ENCODE measurements at places on chromosomes 13 and 19.

DNA sequence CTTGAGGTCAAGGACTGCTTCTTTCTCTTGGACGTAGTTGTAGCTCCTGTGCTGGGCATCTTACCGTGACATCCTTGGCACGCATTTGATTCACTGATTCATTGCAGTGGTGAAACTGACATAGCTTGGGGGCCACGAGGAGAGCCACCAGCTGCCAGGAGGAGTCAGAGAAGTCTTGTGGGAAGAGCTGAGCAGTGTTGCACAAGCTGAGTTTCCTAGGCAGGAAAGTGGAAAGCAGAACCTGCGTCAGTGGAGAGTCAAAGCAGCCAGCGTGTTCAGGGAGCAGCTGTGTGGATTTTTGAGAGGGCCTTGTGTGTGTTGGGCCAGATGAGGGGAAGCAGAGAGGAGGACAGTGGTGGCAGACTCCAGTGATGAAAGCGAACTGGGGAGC is 5.3 kb upstream of the GPR183 start:
- DNase-seq = peak; percentile 94

DNA sequence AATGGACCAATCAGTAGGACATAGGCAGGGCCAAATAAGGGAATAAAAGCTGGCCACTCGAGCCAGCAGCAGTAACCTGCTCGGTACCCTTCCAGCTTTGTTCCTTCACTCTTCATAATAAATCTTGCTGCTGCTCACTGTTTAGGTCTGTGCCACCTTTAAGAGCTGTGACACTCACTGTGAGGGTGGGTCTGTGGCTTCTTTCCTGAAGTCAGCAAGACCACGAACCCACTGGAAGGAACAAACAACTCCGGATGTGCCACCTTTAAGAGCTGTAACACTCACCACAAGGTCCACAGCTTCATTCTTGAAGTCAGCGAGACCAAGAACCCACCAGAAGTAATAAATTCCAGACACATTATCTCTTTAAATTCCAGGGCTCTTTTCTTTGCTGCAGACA is 1922.3 kb upstream of the PCDH20 start:
- DNase-seq = no peak

DNA sequence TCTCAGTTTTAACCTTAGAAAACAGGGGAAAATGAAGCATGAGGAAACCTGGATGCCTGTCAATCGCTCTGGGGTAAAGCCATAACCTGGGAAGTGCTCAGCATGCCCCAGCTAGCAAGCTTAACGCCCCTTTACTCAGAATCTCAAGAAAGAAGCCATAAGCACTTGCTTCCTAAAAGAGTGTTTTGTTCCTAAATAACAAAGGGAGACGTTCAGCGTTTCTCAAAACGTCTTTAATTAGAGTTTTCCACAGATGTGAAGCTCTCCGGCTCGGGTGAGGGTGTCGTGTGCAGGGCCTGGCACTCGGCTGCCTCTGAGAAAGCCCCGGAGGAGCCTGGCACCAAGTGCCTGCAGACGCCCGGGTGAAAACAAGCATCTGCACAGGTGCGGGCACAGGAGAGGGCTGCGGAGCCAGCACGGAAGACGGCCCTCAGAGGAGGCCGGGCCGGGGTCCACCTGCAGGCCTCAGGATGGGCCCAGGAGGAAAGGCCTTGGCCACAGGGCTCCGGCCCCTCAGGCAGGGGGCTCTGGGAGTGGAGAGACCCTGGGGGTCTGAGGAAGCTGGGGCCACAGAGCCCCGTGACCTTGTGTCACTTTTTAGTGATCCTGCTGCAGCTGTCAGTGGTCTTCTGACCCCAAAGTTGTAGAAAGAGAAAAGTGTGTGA is 6.2 kb downstream of the GAS6 start:
- DNase-seq = no peak

DNA sequence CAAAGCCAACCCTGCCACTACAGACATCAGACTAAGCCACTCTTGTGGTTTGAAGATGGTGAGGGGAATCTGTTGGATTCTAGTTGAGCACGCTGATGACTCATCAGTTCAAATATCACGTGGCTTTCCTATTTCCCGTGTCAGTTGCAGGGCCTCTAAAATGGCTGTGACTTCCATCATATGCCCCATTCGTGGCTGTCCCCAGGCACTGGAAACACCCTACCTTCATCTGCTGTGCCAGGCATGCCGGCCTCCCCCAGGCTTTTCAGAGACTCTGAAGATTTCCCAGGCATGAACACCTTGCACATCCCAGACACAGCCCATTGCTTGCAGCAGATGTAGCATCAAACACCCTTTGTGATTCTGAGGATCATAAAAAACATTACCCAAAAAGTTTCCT is 659.9 kb downstream of the UQCRFS1 start:
- DNase-seq = no peak

- DNase-seq = no peak
These were observed 923 bp downstream of the DOCK9 start for GRCh38 chr13:98976941-98977340.

GRCh38 chr19:38769635-38770211 is 3.6 kb downstream of the LGALS7 start:
- peak; percentile 37 for DNase-seq

DNA sequence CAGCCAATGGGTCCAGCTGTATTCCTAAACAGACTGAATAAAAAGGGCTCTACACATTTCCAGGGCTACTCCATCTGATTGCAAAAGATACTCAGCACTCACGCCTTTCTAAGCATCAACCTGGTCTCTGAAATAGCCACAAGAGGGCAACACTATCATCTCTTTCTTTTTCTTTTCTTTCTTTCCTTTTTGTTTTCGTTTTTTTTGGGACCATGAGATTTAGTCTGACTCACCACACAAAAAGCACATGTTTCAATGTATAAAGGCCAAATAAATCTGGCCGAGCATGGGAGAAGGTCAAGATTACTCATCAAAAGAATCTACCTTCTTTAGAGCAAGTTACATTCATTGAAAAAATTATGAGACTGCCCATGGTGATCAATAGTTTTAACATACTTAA is 805.6 kb upstream of the ARGLU1 start:
- DNase-seq = peak; percentile 95

DNA sequence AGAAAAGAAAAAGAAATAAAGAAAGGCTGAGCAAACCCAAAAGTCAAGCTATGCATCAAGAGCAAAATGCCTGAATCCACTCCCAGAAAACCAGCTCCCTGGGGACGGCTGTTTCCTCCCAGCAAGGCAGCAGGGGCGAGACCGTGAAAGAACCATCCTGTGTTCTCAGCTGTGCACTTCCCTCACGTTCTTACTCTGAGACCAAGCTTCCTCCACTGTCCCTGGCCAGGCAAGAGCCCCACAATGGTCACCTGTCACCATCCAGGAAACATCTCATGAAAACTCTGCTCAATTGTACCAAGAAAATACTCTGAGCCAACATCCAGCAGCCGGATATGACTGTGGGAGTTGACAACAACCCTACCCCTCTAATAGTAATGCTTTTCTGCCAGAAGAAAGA is 22.9 kb downstream of the RAB20 start:
- DNase-seq = no peak

DNA sequence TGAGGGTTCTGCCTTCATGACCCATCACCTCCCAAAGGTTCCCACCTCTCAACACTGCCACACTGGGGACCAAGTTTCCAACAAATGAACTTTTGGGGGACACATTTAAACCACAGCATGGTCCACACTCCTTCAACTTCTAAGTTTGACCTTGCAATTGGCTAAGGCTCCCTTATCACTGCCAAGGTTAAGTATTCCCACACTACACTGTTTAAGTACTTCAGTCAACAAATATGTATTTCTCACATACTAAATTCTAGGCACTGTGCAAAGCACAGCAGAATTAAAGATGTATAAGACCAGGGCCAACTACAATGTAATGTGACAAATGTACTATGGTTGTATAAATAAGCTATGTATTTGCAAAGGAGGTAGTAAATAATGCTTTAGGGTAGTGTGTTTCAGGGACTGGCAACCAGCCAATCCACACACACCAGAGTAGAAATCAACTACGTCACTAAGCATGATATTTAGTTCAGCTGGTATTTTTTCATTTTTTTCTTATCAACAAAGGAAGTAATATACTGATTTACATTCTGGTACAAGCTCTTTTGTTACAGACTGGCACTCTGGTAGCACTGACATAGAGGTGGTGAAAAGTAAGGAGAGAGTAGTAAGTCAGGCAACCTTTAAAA is 12.2 kb downstream of the NUFIP1 start:
- no peak for DNase-seq

DNA sequence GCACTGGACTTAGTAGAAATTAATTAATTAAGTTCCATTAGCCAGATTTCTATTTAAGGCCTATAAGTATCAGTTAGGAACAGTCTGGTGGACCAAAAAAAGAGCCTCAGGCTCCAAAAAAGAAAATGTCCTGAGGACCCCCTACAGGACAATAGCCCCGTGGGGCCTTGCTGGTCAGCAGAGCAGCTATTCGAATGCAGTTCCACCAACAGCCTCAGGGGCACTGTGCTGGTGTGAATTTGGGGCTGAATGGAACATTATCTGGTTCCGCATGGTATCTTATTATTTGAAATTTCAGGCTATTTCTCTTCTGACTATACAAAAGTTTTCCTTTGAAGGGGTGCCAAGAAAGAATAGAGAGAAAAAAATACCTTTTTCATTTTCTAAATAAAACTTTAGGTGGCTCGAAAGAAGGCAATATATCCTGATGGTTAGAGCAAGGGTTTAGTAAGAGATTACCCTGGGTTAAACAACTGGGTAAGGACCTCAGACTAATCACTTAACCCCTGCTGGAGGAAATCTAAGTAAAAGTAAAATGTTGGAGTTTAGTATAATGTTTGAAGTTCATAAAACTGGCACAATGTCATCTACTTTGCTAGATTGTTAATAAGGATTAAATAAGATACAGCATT is 147.2 kb downstream of the MIPEP start:
- no peak for DNase-seq

DNA sequence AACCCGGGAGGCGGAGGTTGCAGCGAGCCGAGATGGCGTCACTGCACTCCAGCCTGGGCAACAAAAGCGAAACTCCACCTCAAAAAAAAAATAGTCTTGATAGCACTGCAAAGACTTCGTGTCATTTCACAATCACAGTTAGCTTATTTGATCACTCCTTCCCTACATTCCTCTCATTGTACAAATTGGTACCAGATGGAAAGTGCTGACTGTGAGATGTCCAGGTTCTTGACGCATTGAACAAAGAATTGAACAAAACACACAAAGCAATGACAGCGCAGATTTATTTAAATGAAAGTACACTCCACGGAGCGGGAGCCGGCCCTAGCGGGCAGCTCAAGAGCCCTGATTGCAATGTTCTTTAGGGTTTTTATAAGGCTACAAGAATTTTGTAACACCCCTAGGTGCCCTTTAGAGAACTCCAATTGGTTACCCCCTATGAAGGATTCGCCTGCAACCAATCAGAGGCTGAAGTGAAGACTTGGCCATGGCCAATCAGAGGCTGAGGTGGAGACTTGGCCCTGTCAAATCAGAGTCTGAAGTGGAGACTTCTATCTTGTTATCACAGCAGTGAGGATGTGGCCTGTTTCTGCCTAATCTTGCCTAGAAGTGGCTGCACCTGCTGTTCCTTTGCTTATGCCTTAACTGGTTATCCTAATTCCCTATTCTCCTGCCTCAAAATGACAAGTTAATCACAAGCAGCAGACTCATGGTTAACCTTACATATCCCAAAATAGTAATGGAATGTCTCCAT is 16.7 kb downstream of the ZNF556 start:
- DNase-seq = no peak

DNA sequence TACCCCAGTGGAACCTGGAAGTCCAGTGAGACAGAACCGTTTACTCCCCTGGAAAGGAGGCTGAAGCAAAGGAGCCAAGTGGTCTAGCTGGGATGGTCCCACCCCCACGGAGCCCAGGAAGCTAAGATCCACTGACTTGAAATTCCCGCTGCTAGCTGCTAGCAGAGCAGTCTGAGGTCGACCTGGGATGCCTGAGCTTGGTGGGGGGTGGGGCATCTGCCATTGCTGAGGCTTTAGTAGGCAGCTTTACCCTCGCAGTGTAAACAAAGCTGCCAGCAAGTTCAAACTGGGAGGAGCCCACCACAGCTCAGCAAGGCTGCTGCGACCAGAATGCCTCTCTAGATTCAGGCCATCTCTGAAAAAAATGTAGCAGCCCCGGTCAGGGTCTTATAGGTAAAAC is 437.0 kb downstream of the SUCLA2 start:
- no peak for DNase-seq

GRCh38 chr13:44906713-44907112 is 82.6 kb downstream of the NUFIP1 start:
- no peak for DNase-seq

DNA sequence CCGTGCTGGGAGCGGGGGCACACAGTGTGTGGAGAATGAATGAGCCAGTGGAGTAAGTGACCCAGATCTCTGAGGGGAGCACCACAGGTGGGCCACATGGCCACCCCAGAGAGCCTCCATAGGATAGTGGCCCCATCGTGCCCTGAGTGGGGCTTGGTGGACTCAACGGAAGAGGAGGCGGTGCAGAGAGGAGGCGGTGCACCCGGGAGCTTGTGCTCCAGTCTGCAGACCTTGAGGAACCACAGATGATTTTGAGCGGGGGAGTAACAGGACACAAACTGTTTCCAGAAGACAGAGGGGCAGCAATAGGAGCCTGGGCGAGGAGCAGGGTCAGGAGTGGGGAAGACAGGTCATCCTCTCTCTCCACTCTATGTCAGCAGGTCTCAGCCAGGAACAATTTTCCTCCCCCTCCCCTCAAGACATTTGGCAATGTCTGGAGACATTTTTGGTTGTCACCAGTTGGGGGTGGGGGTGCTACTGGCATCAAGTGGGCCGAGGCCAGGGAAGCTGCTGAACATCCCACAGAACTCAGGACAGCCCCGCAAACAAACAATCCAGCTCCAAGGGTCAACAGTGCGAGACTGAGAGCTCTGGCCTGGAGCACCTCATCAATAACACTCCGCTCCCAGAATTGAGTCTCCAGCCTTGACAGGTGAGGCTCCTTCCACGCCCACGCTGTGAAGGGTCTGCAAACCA is 182.2 kb downstream of the USP12 start:
- no peak for DNase-seq

- no peak for DNase-seq
These were observed 21.6 kb upstream of the F2RL3 start for GRCh38 chr19:16867211-16867610.

- peak; percentile 84 for DNase-seq
These were observed 18.1 kb downstream of the NALCN start for GRCh38 chr13:101398191-101398590.

GRCh38 chr19:35042056-35042730 is 672 bp downstream of the HPN start:
- no peak for DNase-seq

DNA sequence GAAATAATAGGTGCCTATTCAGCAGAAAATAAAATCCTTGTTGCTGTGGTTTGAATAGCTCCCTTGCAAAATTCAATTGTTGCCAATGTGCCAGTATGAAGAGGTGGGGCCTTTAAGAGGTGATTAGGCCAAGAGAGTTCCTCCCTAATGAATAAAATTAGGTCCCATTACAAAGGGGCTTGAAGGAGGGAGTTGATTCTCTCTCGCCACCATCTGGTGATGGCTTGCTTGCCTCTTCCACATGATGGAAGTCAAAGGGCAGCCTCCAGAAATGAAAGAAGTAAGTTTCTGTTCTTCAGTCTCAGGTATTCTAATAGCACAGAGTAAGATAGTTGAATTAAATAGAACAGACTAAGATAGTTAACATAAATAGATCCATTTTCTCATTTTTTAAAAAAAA is 3.0 kb upstream of the EEF1AKMT1 start:
- DNase-seq = no peak

GRCh38 chr19:11168568-11168967 is 13.0 kb upstream of the SPC24 start:
- peak; percentile 98 for DNase-seq

Data from HCEC 1CT (cell line).